Activated CD8-positive, alpha-beta memory T cell treated with anti-CD3 and anti-CD28 coated beads for 1 hour (primary cell): ENCODE measurements at places on chromosomes 2 and 18.

GRCh38 chr2:59776726-59777008 lies 776.8 kb downstream of the BCL11A start:
- no peak for DNase-seq

DNA sequence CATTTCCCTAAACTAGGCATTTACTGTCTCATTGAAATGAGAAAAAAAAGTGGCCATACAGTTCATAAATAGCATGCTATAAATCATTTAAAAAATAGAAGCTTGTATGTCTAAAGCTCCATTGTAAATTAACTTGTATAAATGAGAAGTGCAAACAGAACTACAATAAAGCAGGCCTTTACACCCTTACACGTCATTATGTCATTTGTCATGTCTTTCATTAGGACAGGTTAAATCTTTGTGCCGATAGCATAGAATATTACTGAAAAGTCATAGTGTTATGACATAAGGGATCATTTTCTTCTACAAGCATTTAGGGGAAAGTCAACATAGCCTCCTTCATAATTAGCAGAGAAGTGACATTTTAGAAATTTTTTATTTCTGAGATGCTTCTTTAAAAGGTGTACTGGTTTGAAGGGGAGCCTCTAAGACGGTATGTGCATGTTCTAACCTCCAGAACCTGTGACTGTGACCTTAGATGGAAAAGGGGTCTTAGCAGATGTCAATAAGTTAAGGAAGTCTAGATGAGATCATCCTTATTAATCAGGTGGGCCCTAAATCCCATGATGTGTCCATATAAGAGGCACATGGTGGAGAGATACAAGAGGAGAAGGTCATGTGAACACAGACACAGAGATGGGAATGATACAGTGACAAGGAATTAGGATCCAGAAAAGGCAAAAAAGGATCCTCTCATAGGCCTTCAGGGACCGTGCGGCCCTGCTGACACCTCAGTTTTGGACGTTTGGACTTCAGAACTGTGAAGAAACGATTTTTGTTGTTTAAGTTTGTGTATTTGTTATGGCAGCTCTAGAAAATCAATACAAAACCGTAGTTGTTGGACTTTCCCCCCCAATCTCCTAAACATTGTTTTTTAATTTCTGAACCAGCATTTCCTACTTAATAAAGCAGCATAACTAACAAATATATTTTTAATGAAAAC lies 863.7 kb downstream of the MBD2 start:
- DNase-seq, result no peak

- DNase-seq, result peak; percentile 76
Measured at GRCh38 chr2:199911052-199911876, at the start of gene C2orf69. Gene C2orf69 (plus strand): TSS chr2:199911293. CDS start chr2:199911439, 146 bp downstream.

- DNase-seq, result no peak
Measured at GRCh38 chr18:12088096-12088495, 5.5 kb upstream of the ANKRD62 start.

DNA sequence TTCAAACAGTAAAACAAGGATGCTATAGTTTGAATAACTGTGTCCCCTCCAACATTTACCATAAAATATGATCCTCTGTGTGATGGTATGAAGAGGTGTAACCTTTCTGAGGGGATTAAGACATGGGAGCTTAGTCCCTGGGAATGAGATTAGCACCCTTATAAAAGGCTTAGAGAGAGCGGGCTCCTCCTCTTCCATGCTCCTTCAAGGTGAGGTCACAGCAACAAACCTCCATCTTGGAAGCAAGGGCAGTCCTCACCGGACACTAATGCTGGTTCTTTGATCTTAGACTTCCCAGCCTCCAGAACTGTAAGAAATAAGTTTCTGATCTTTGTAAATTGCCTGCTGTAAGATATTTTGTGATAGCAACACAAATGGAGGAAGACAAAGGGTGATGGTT lies 700.3 kb downstream of the TMEM182 start:
- no peak for DNase-seq

DNA sequence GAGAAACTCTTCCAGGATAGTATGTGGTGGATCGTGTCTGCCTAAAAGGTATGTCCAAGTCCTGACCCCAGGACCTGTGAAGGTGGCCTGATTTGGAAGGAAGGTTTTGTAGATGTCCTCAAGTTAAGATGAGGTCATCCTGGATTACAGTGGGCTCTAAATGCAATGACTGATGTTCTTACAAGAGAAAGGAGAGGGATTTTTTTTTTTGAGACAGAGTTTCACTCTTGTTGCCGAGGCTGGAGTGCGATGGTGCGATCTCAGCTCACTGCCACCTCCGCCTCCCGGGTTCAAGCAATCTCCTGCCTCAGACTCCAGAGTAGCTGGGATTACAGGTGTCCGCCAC lies 19.9 kb downstream of the MBP start:
- DNase-seq, result no peak

DNA sequence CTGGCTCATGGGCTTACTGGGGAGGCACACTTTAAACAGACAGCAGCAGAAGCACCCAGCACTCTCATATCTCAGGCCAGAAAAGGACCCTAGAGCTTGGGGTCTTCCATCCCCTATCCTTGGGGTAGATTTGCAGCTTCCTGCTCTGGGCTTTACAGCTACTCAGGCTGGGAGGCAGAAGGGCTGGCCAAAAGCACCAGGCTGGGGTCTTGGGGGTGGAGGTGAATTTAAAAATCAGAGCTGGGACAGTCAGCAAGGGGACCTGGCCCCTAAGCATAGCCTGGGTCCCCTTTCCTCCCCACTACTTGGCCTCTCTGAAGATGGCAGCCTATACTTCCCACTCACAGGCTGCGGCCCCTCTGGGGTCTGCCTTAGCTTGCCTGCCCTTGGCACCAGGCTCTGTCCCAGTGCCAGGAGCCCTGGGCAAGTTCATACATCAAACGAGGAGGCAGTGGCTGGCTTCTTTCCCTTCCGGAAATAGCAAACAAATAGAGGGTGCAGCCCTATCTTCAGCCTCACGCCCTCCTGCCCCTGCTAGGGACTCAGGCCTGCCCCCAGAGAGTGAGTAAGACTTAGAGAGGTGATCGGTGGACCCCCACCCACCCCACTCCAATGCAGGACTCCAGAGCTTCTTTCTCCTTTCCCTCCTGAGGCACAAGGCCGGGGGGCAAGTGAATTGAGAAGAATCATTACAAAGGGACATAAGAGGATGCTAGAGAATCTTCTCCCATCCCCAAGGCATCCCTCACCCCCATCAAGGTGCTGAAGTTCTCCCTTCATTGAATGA lies 26.0 kb upstream of the TNS1 start:
- DNase-seq, result no peak

- DNase-seq, result no peak
Measured at GRCh38 chr18:55403421-55403949, 184.5 kb downstream of the TCF4 start.

DNA sequence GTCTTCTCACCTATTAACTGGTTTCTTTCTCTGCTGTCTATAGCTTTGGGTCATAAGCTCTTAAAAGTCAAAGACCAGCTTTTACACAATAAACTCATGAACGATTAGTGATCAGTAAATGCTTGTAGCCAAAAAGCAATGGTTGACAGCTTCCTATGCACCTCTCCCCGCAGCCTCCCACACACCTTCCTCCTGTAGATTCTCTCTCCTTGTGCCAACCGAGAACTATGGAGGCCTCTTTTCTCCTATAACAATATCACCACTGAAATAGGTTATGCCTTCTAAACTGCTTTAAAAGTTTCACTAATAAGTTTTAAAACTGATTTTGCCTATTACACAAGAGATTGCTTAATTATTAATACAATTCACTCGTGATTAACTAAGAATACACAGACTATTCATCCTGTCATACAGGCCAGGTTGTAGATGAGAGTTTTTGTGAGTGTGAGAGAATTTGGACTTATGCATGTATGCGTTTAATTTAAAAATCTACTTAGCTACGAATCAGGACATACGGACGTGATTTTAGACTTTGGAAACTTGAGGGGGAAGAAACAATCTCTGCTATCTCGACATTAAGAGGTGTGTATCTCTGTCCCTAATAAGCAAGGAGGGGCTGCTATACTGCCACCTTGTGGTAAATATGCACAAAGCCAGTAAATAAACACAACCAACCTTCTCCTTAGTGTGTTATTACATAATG lies 229.1 kb upstream of the RBBP8 start:
- DNase-seq, result no peak

- DNase-seq, result no peak
Measured at GRCh38 chr2:17620841-17621240, 80.3 kb downstream of the VSNL1 start.

- DNase-seq, result no peak
Measured at GRCh38 chr2:228224410-228224809, 42.9 kb upstream of the SPHKAP start.

GRCh38 chr2:206023183-206023582 lies 62.8 kb downstream of the INO80D start:
- no peak for DNase-seq

GRCh38 chr2:146776596-146776995 lies 1068.2 kb upstream of the ACVR2A start:
- no peak for DNase-seq

DNA sequence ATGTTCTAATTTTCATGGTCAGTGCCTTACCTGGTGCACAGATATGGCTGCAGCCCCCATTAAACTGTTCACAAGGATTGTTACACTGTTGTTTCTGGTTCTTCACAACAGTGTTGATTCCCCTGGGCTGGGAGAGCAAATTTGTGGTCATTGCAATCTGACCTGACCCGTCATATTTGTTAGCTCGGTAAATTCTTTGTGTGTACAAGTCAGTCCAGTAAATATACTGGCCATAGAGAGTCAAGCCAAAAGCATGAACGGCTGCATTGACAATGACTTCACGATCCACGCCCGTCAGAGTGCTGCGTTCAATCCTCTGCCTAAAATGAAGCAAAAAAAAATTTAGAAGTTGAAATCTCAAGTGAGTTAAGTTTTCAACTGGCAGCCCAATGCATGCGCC lies 134.6 kb downstream of the DHRS9 start:
- no peak for DNase-seq

- no peak for DNase-seq
Measured at GRCh38 chr2:109447251-109447661, 166.5 kb downstream of the SEPTIN10 start.

- DNase-seq, result no peak
Measured at GRCh38 chr2:79915455-79915854, 389.1 kb downstream of the LRRTM1 start.

GRCh38 chr2:72983500-72984161 lies 66.3 kb downstream of the EMX1 start:
- no peak for DNase-seq

- DNase-seq, result no peak
Measured at GRCh38 chr2:204535356-204535755, 9.9 kb upstream of the PARD3B start.

DNA sequence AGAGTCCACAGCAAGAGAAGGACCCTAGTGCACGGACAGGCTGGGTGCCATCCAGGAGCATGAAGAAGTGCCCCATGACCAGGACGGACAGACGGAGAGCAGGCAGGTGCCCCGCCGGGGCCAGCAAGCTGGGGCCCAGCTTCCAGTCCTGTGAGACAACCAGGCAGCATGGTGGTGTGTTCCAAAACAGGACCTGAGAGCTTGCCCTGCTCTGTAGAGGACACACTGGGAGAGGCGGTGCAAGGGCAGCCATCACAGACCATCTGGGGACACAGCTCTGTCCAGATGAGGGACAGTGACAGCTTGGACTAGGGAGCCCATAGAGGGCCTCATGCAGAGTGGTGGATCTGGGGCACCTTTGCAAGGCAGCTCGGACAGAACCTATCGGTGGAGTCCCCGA lies 279.8 kb downstream of the EIPR1 start:
- no peak for DNase-seq

GRCh38 chr2:70688427-70688826 lies 79.6 kb downstream of the ADD2 start:
- DNase-seq, result no peak

DNA sequence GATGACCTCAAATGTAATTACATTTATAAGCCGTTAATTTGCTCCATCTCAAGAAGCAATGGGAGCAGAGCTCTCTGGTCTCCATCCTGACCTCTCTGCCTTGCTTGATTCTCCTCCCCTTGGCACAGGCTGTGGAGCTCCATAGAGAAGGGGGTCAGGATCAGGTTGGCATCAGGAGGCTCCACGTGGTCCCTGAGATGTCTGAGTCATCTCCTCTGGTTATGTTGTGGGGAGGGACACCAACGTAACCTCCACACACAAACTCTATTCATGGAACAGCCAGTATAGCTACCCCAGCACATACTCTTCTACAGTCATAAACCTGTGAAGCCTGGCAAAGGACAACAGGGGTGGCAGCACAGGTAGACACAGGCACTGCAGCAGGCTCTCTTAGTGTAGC lies 29.0 kb downstream of the TRABD2A start:
- no peak for DNase-seq

DNA sequence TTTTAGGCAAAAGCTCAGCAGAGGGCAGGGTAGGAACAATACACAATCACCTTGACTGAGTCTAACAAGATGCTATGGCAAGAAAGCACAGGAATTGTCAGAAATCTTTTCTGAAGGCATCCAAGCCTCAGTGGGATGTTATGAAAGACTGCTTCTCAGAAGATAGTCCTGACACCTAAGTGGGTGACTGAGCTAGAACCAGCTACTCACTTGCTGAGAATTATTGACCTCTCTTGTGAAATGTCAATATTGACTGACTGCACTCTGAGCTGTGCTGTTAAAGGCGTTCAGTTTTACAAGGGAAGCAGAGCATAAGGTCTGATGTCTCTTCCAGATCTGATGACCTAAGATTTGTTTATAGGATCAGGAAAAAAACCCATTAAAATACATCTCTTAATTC lies 46.1 kb downstream of the TACR1 start:
- DNase-seq, result no peak

DNA sequence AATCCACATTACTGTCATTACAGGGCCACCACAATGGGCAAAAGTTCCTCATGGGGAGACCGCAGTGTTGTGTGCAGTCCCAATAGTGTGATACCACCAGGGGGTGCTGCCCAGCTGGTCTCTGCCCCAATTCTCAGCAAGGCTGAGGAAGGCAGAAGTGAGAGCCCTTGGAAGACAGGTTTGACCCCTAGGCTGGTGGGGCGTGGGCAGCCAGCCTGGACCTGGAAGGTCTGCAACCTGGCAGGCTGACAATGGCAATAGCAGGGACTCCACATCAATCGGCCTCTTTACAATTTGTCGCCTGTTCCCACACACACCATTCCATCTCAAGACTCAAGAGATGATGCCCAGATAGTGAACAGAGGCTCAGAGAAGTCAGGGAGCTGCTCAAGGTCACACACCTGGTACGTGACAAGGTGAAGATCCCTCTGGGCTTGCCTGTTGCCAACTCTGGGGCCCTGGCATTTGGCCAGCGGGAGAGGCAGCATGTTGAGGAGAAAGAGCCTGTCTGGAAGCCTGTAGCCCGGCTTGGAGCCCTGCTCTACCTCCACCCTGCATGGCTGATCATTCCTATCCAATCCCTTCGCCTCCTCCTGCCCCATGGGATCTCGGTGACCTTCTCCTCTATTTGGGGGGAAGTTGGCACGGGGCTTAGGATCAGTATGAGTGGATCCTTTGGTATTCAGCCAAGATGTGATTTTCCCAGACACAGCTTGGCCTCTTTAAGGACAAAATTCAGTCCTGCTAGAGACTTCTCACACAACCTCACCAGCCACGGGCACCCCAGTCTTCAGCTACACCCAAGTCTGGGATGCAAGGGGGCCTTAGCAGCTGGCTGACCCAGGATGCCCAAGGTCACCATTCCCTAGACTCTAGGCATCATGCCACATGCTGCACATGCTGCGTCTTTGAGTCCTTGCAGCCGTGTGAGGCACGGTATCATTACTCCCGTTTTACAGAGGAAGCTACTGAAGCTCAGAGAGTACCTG lies 2.9 kb upstream of the ATOH8 start:
- DNase-seq, result peak; percentile 15

GRCh38 chr2:183678908-183679307 lies 554.7 kb downstream of the NUP35 start:
- DNase-seq, result no peak
